ENCODE measurements at places on chromosomes 5 and 9. TPM values are rescaled to one million over a fixed set of nuclear protein-coding genes. Genes with fewer than 3 reads are reported as not detected.

NPR3 gene
- 2.9 TPM for total RNA-seq

PCDHA1 gene
- total RNA-seq, result under 0.01 TPM

- no peak for DNase-seq
These were observed 438.4 kb downstream of the PLK2 start for GRCh38 chr5:58021466-58021865.

GRCh38 chr5:171395042-171395441 is 7.4 kb downstream of the NPM1 start:
- DNase-seq, result no peak

DNA sequence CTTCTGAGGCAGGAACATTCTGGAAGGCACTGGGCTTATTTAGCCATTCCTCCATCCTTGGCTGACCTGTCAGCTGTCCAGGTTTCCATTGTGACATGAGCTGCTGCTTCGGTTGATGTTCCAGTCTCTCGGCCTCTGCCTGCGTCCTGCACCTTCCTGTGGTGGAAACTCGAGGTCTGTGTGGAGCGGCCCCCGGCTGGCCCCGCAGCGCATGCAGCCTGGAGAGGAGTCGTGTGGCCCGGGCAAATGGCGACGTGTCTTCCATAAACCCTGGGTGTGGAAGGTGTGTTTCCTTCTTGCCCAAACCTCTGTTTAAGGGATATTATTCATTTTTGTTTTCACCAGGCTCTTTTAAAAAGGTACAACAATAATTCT is 36.5 kb upstream of the SLC9A3 start:
- no peak for DNase-seq

- DNase-seq, result no peak
These were observed 68.1 kb upstream of the FBXL7 start for GRCh38 chr5:15431923-15432322.

- no peak for DNase-seq
These were observed 102.0 kb downstream of the PHF2 start for GRCh38 chr9:93678199-93679019.

- peak; percentile 75 for DNase-seq
These were observed 37.4 kb downstream of the P4HA2 start for GRCh38 chr5:132190161-132190817.

NMUR2 gene
- total RNA-seq, result not detected

GPR150 gene
- 0.43 TPM for total RNA-seq

All from fibroblast of villous mesenchyme (primary cell).